ENCODE measurements at places on chromosomes 3 and 15.
A peak's percentile ranks its signal among the peaks of the same experiment; 100 is the strongest.

DNA sequence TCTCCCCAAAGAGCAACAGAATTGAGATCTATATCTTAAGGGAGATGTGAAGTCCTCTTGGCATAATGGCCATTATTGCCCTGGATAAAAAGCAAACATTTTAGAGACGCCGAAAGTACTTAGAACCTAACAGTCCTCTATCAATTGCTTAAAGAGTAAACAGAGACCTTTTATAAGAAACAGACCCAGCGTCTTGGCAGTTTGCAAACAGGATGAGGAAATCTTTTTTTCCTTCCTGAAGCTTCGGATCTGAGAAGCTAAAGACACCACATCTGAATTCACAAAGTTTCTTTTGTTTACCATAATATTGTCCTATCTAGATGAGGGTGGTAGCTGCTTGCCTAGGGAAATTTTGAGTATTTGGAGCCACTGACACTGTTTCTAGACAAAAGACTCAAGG, 59.9 kb upstream of the LIMD1 start:
- DNase-seq = no peak

DNA sequence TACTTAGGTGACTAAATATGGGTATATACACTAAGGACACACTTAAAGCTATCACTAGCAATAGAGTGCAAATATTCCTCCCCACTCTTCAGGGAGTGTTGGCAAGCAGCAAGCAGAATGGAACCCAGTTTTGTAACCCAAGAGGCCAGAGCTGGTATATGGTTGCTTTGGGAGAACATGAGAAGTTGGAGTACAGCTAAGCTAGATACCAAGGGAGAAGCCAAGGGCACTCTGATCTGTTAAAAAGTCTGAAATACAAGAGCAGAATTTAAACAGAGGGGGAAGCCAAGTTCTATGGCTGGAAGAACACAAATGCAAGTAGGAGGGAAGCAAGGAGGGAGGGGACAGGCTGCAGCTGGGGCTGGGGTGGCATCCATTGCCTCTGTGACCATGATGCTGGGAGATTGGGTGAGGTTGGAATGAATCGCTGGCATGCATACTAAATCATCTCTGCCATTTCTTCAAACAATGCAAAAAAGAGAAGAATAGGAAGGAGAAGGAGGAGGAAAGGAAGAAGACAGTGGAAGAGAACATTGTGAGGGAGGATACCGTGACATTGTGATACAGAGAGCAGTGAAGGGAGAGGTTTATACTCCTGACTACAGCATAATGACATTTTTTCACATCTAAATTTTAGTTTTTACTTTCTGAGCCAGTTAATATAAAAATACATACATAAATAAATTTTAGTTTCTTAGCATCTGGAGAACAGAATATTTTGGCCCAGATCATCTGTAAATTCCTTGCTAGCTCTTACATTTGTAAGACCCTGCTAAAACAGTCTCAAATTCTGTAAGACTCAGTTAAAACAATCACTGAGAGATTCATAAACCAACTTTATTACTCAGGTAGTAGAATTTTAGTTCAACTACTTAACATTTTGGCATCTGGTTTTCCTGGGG, 9.0 kb upstream of the ANXA2 start:
- no peak for DNase-seq

DNA sequence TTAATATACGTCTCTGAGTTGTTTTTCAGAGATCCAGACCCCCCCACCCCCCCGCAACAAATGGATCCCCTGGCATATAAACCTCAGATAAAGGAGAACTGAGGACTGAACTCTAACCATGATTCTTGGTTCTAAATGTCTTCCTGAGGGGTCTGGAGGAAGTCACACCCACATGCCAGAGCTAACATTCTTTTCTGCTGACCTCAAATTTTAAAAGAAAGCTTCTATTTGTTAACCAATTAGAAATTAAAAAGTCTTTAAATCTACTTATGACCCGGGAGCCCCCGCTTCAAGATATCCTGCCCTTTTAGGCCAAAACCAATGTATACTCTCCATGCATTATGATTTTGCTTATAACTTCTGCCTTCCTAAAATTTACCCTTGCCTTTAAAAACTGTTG, 188.3 kb downstream of the ECT2 start:
- DNase-seq = no peak

DNA sequence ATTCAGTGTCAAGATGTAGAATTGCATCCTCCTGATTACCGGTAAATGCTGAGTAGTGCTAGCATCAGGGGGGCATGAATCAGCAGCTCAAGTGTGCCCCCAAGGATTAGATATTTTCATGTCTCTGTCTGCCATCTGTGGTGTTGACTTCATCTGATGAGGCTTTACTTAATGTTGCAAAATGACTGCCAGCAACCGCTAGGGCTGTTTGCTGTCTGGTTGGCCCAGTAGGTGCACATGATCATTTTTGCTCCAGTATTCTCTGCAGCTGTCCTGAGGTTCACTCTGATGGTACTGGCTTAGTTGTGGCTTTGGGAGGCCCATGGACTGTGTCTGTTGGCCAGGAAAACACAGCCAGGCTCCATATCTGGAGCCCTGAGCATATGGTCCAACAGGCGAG, 316.4 kb downstream of the SOX2 start:
- DNase-seq = no peak

GRCh38 chr3:48209445-48209844, 13.8 kb upstream of the CAMP start:
- no peak for DNase-seq

DNA sequence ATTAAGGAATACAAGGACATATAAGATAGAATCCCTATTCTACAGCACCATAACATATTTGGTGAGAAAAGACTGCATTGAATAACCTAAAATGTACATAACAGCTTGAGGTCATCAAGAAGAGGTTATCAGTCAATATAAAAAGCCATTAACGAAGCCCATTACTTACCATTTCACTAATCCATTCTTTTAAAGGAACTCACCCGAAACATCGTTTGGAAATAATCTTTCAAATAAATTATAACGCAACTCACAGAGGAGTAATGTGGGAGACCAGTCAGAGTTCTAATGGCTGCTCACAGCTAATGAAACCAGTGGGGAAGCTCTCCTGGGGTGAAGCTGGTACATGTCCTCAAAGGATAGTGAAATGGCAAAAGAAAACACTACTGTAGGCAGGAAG, 188.4 kb downstream of the TBC1D5 start:
- DNase-seq = no peak

DNA sequence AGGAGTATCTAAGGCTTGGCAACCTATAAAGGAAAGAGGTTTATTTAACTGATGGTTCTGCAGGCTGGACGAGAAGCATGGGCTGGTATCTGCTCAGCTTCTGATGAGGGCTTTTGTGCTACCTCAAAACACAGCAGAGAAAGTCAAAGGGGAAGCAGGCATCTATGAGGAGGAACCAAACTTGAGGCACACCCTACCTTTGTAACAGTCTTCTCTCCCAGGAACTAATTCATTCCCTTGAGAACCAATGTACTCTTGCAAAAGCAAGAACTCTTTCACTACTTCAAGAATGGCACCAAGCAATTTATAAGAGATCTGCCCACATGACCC, 109.0 kb downstream of the CGGBP1 start:
- DNase-seq = no peak

DNA sequence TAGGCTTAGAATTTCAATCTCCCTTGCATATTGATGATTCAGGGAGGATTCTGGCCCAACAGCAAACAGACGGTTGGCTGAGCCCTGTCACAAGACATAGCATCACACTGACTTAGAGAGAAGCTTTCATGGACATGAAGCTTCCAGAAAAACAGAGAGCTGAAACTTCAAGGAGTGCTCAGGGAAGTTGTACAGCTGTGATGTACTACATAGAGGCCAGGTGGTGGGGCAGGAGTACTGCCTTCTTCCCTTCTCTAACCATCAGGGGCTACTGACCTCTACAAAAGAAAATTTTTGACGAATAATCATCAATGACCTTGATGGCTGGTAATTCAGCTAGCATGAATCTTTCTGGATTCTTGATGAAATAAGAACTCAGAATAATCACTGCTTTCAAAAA, 378.5 kb downstream of the ERC2 start:
- no peak for DNase-seq

GRCh38 chr15:74768771-74769342, 13.0 kb upstream of the CSK start:
- DNase-seq = no peak

DNA sequence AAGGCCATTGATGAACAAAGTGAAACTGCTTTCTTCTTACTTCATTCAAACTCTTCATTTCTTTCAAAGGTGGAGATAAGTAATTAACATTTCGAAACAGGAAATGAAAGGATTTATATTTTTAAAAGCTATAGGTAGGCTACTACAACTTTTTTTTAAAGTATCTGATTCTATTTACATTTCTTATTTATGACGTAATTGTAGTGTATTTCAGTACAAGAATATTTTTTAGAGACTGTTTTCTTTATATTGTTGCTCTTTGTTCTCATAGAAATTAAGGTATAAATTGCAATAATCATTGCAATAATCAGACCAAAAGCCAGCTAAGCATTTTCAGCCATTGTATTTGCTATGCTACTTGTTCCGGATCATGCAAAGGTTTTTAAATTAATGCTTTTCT, 13.7 kb downstream of the ZFAND6 start:
- no peak for DNase-seq

DNA sequence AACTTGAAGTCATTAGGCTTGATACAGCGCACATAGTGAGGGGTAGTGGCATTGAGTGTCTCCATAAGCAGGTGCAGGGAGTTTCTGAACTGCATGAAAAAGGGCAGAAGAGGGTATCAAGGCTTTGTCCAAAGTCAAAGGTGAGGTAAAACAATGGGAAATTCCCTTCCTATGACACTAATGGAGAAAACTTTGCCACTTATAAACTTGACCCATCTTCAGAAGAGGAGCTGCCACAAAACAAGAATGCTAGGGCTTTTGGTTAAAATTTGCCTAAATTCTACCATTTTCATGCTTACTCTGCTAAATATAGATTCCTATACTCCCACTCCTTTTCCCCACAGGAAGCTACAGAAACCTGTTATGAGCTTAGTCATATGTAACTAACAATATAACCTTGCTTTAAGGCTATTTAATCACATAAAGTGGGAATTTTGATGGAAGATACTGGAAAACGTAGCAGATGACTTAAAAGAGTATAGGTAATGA, 87.5 kb upstream of the MYO5C start:
- no peak for DNase-seq

GRCh38 chr15:101852356-101852755, 40.4 kb downstream of the OR4F15 start:
- no peak for DNase-seq

GRCh38 chr3:115651599-115651998, 28.3 kb downstream of the GAP43 start:
- DNase-seq = no peak

DNA sequence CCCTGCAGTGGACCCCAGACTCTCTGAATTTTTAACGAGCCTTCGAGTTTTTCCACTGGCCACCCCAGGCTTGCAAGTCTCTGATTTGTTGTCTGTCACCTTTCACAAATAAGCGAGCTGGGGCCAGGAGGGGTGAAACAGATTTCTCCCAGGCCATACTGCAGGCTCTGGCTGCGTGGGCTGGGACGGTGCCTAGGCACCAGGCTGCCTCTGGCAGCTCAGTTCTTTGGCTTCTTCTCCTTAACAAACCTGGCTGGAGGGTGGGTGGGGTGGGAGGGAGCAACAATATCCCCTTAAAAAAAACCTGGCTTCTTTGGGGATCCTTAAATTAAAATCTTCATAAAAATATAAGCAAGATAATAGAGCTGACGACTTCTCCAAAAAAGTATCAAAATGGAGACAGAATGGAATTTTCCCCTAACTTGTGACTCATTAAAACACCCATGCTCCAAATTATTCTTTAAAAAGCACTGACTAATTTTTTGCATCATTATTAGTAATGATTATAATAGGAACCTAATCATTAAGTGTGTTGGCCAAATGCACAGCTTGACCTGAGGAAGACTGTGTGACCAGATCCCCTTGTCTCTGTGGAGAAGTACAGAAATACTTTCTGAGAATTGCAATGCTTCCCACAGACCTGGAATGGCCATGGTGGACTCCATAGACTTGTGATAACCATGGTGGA, 84.1 kb downstream of the SNRK start:
- DNase-seq = no peak

DNA sequence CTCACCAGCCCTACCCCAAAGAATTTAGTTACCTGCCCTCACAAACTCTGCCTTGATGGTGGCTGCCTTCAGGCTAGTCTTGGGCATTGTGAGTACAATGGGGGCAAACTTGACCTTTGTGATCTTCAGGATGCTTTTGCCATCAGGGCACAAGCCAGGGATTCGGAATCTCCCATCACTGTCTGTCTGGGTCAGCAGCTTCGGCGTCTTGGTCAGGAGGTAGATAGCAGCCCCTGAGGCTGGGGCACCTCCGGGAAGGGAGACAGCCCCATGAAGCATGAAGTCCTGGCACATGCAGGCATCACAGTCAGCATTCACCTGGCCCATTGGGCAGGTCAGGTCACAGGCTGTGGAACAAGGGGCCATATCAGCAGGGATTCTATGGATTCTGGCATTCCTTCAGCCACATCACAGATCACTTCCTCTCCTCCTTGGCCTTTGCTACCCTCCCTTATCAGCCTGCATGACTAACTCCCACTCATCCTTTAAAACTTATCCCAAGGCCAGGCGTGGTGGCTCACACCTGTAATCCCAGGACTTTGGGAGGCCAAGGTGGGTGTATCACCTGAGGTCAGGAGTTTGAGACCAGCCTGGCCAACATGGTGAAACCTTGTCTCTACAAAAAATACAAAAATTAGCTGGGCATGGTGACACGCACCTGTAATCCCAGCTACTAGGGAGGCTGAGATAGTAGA, 6.9 kb downstream of the CILP start:
- DNase-seq = no peak

- DNase-seq = no peak
Observed at GRCh38 chr3:158713094-158713499, 19.2 kb downstream of the RARRES1 start.

DNA sequence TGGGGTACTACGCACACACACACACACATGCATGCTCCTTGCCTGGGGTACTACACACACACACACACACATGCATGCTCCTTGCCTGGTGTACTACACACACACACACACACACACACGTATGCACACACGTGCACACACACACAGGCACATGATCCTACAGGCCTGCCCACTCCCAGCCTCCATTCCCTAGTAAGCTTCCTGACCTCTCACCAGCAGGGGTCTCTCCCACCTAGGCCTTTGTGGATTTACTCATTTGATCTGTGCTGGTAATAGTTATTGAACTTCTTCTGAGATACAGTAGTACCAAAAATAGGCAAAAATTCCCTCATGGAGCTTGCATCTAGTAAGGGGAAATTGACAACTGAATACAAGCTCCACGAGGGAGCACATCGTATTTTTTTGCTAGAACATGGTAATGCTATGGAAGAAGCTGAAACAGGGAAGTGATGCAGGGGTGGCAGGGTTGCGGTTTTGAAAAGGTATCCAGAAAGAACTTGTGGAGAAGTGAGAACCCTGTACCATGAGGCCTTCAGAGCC, 19.1 kb downstream of the TTC21A start:
- DNase-seq = peak; percentile 34
